Right hindlimb (tissue), 1 donor: ENCODE measurements at places on chromosomes 3 and 15.

GRCh38 chr15:96089405-96090058, 241.0 kb upstream of the NR2F2 start:
- DNase-seq: no peak

DNA sequence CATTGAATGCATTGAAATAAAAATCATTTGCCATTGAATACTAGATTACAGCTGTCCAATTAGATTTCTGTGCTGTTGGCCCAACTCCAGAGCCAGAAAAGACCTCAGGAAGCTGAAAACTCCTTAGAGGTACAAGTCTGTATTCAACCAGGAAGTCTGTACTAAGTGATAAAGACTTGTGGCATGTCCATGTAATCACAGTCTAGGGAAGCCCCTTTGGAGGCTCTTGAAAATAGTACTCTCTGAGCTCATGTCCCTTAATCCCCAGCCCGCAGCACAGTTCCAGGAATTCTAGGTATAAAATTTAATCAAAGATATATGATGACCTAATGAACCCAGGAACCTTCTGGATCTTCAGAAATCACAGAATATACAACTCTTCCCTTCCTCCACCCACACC, 279.4 kb downstream of the RSL24D1 start:
- DNase-seq: no peak

DNA sequence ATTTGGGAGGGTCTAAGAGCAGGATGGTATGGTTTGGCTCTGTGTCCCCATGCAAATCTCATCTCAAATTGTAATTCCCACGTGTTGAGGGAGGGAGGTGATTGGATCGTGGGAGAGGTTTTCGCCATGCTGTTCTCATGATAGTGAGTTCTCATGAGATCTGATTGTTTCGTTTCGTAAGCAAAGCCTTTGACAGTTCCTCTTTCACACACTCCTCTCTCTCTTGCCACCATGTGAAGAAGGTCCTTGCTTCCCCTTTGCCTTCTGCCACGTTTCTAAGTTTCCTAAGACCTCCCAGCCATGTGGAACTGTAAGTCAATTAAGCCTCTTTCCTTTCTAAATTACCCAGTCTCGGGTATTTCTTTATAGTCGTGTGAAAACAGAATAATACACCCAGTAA, 553.7 kb downstream of the TAFA4 start:
- DNase-seq: no peak

DNA sequence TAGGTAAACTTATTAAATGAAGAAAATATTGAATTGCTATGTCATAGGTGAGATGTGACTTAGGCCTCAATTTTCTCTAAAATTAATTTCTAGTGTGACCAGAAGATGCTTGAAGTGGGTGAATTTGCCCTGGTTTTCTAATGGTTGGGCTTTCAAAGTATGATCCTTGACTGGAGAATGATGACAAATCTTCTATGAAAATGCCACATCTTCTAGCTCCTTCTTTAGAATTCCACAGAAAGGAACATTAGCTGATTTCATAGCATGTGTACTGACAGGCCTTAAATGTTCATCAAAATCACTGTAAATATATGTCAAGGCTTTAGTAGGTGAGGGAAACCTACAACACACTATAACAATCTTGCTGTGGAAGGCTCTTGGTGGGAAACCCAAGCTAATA, 8.9 kb downstream of the ABI3BP start:
- no peak for DNase-seq

DNA sequence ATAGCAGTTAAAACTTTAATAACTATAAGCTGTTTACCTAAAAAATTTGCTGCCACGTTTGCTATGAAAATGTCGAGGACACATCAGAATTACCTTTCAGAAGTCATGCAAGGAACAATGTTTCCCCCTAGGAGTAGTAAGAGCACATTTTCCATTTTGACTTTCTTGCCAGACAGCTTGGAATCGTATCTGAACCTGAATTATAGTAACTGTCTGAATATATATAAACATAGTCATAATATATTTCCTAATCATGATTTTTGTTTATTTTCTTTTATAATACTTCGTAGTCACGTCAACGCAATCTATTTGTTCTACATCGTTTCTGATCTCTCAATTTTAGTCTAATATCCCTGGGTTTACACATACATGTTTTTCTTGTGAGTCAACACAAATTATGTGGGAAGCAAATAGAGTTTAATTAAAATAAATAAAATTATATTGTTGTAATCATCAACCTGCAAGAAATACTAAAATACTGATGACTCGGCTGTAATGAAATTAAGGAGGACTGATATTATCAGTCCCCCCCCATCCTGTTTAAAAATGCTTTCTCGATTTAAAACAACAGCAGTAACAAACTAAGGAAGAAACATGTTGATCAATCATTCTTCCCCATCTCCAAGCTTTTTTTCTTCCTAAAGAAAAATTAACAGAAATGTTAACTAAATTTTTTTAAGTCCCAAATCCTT, 78.4 kb downstream of the MME start:
- DNase-seq: no peak

- no peak for DNase-seq
Measured at GRCh38 chr15:67199391-67199790, 55.1 kb downstream of the AAGAB start.

DNA sequence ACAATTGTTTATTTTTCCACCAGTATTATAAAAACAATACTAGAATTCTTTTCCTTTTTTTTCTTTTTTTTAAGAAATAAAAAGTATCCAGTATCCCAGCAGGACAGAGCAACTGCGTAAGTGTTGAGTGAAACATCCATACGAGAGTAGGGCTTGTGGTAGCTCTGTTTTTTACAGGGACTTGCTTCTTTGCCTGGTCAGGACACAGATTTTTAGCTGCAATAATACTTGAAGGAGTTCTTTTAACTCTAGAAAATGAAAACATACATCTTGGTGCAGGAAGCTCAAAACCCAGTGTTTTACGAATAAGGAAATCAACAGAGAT, 297.7 kb upstream of the NR2E3 start:
- no peak for DNase-seq

GRCh38 chr3:181793006-181793405, 81.3 kb downstream of the SOX2 start:
- no peak for DNase-seq

DNA sequence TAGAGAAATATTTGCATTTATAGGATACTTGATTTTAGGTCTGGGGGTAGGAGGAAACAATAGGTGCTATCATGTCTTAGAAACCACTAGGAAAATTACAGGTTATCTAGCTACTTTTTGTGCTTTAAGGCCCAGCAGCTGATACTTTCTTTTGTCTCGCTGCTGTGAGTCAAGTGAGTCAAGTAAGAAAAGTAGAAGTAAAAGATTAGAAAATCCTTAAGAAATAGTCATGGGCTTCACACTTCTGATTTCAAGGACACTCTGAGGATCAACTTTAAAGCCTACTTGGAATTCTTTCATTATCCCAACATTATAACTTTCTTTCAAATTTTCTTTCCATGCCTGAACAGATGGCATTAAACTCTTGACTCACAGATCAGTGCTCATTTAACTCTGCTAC, 95.2 kb upstream of the RBMS3 start:
- DNase-seq: no peak
